AG04449 (cell line): ENCODE measurements at places on chromosomes 3 and 15.

GRCh38 chr15:87193481-87193880 is 1063.1 kb downstream of the NTRK3 start:
- DNase-seq, result no peak

DNA sequence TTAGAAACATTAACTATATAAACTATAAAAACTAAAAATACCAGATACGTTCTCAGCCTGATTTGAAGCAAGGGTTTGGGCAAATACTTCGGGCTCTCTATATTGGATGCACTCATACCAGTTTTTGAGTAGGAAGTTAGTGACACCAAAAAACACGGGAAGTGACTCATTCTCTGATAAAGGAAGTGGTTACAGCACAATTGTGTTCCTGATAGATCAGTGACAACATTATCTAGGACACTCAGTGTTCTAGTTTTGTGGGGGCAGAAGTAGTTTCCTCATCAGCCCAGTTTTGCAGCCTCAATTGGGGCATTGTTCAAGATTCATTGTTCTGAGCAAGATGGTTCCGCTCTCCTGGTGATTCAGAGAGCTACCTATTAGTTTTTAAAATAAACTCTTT is 469.6 kb upstream of the DPPA4 start:
- no peak for DNase-seq

- DNase-seq, result no peak
Measured at GRCh38 chr3:53092942-53093341, 37.3 kb downstream of the RFT1 start.

DNA sequence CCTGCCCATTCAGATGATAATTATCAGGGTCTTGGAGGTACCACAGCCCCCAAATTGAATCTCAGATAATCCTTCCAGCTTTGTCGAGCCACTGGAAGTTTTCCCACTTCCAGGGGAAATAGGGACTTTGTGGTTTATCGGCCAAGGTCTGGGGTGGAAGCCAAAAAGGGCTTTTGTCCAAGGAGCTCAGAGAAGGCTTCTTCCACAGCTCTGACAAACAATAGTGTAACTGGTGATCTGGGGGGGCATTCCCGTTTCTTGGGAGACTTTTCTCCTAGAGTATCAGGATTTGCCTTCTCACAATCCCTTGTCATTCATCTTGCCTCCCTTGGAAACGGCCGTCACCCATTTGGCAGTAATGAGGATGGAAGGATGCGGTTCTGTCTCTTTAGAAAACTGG is 18.4 kb downstream of the SRGAP3 start:
- DNase-seq, result no peak

DNA sequence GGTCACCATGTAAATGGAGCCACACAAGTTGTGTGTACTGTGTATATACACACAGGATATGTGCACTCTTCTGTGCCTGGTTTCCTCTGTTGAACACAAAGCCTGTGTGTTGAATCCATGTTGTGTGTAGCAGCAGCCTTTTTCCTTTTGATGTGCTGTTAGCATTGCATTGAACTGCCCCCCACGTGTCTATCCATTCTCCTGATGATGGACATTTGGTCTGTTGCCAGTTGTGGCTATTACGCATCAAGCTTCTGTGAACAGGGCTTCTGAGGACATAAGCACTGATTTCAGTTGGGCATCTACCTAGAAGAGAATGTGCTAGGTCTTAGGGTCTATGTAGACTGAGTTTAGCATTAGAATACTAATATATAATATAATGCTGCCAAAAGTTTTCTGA is 77.4 kb downstream of the LSM3 start:
- DNase-seq, result no peak

- no peak for DNase-seq
Measured at GRCh38 chr3:28791713-28792255, 443.2 kb upstream of the AZI2 start.

DNA sequence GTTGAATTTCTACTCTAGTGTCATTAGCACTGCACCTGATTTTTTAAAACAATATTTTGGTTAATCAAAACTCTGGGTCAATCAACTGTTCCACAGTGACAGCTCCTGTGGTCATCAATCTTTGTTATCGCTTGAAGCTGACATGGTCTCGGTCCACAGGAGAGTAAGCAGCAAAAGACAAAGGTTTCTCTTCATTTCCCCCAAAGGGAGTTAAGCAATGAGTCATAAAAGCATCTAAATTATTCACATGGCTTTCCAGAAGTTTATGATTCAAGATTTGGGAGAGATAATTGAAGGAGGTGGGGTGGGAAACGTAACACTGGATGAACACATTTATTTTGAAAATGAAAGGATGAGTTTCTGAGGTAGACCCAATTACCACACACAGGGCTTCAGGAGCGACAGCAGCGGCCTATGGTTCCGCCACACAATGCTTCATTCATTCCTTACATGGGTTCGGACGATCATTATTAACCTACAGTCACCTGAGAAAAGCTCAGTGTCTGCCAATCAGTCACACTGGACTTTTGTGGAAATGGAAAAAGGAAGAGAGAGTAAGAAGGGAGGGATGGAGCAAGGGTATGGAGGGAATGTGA is 505.1 kb downstream of the FHIT start:
- DNase-seq, result no peak

DNA sequence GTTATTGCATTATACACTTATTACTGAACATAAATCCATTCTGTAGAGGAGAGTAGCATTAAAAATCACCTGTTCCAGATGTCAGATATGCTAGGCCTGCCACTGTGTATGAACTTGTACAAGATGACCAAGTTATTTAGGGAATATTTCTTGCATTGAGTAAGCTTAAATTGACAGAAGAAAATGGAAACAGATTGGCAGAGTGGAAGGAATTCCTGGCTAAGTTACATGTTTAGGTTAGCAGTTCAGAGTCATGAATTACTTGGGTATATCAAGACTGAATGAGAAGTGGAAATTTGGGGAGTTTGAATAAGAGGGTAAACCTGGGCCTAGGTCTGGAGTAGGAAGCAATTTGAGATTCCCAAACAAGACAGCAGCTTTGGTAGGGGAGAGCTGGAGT is 44.6 kb downstream of the ARHGAP31 start:
- DNase-seq, result no peak

GRCh38 chr3:152198665-152199064 is 70.1 kb upstream of the MBNL1 start:
- DNase-seq, result no peak

- no peak for DNase-seq
Measured at GRCh38 chr15:78925956-78926743, 18.7 kb downstream of the CTSH start.

- DNase-seq, result no peak
Measured at GRCh38 chr3:152474585-152474984, 205.9 kb downstream of the MBNL1 start.

- DNase-seq, result no peak
Measured at GRCh38 chr3:165617134-165617533, 220.1 kb downstream of the BCHE start.

DNA sequence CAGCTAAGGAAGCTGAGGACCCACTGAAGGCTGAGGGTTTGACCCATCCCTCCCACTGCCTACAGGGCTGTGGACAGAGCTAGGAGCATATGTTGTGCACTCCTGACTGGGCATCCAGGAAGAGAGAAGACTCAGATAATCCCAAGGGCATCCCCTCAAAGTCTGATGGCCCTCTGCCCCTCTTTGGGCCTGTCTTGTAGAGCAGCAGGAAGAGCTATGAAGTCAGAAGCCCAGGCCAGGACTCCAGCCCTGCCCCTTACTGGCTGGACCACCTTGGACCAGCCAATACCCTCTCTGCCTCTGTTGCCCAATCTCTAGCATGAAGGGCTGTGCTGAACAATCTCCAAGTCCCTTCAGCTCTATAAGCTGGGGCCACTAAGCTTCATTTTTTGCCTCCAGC is 210.8 kb downstream of the RPLP1 start:
- no peak for DNase-seq

DNA sequence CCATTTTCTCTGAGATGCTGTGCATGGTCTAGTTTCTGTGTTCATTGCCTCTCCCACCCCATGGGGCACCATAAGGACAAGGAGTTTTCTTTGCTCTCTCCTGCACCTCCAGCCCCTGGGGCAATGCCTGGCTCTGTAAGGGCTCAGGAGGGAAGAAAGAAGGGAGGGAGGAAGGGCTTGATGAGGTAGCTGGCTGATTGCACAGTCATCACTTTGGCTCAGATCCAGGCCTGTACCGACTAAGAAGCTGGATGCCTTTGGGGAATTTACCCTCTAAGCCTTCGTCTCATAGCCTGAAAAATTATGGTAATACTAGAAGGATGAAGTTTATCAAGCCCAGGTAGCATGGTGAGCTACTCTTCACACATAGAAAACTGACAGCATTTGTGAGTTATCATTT is 382.9 kb downstream of the GABRG3 start:
- no peak for DNase-seq

- DNase-seq, result no peak
Measured at GRCh38 chr3:186185194-186185787, 76.4 kb upstream of the ETV5 start.

GRCh38 chr3:138367911-138368310 is 19.5 kb downstream of the MRAS start:
- no peak for DNase-seq

- DNase-seq, result no peak
Measured at GRCh38 chr15:67173005-67173404, 81.5 kb downstream of the AAGAB start.

DNA sequence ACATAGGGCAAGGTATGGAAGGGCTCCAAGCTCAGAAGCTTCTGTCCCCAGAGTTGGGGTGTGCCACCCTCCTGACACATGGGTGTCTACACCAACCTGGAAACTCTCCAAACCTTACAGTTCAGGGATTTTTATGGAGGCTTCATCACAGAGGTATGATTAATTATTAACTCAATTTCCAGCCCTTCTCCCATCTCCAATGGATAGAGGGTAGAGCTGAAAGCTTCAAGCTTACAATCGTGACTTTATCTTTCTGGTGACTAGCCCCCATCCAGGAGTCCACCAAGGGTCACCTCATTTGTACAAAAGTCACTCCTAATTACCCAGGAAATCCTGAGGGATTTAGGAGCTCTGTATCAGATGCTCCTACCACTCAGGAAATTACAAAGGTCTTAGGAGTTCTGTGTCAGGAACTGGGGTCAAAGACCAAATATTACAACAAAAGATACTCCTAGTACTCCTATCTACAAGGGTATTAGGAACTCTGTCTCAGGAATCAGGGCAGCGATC is 62.7 kb downstream of the TFDP2 start:
- DNase-seq, result no peak

DNA sequence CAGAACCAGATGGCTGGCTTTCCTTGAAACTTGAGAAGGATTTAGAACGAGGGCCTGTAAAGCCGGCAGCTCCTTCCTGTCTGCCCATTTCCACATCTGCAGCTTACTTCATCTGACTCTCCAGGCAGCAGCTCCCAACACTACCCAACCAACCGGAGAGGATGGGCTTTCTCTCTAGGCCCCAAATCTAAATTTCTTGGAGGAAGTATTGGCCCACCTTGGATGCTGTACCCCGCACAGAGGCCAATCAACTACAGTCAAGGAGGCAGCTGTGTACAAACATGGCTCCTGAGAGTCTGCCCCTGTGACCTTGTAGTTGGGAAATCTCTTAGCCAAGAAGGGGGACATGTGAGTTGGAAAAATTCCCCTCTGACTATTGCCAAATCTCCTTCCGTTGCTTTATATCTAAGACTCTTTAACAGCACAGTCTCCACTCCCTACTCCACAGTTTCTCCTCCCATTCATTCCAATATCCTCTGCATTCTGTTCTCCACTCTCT is 8.0 kb upstream of the ACAP2 start:
- DNase-seq, result no peak

DNA sequence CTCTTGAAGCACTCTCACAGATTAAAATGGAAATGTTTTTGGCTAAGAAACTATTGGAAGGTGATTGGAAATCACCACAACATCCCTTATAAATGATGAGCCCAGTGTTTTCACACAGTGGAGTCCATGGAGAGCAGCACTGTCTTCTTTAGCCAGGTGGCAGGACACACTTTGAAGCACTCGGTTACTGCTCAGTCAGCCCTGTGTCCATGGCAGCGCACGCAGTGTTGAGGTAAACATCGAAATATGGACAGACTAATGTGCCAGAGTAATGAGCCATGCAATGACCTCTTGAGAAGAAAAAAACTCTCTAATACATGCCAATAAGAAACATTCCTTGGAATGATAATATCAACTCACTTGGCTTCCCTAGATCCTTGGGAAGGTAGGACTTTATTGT is 66.6 kb downstream of the TGFBR2 start:
- no peak for DNase-seq
